ENCODE measurements at places on chromosomes 3 and 15.

- DNase-seq = no peak
Observed at GRCh38 chr3:120838441-120839091, 69.4 kb upstream of the STXBP5L start.

GRCh38 chr15:35956056-35956455 is 410.1 kb upstream of the DPH6 start:
- DNase-seq = no peak

DNA sequence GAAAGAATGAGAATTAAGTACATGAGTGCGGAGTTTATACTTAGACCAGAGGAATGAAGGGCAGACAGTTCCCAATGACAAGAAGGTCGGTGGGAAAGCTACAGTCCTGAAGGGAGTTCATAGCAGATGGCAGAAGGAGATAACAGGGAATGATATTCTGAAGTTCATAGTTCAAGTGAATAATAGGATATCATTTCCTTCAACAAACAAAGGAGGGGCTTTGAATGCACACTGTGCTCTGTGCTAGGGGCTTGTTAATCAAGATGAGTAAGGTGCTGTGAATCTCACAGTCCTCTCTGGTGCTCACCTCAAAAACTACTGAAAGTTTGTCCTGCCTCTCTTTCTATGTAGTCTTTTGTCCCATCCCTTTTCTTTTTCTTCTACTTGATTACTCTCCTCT is 41.9 kb downstream of the SIDT1 start:
- no peak for DNase-seq

DNA sequence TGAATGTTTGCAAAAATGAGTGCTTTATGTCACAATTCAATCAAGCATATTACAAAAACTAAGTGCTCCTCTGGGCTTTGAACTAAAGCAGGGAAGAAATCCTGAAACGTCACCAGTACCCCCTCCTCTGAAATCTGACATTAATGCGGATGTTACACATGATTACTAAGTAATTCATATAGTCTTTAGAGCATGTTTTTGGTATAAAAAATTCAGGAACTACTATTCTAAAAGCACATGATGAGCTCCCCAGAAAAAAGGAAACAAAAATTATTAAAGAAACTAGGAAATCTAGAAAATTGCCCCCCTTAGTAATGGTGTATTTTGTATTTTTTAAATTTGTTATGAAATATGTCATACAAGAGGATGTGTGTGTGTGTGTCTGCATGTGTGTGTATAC is 87.7 kb downstream of the MYO5A start:
- DNase-seq = no peak

DNA sequence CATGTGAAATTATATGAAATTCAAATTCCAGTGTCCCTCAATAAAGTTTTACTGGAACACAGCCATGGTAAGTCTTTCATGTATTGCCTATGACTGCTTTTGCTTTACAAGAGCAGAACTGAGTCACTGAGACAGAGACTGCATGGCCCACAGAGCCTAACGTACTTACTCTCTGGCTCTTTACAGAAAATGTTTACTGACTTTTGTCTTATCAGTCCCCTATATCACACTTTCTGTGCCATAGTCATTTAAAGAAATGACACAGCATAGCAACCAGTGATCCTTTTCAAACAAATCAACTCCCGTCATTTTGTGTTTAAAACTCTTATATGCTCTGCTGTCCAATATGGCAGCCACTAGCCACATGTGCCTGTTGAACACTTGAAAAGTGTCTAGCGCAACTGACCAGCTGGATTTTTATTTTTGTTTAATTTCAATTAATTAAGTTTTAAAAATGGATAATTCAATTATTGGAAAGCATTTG is 129.7 kb upstream of the CDIN1 start:
- no peak for DNase-seq

All from activated CD4-positive, CD25-positive, alpha-beta regulatory T cell (primary cell).